ENCODE measurements at places on chromosomes 7 and 10.

- no peak for DNase-seq
These were observed 250.8 kb upstream of the MBL2 start for GRCh38 chr10:53023411-53023810.

- no peak for DNase-seq
These were observed 406.9 kb downstream of the SFMBT2 start for GRCh38 chr10:7003831-7004395.

DNA sequence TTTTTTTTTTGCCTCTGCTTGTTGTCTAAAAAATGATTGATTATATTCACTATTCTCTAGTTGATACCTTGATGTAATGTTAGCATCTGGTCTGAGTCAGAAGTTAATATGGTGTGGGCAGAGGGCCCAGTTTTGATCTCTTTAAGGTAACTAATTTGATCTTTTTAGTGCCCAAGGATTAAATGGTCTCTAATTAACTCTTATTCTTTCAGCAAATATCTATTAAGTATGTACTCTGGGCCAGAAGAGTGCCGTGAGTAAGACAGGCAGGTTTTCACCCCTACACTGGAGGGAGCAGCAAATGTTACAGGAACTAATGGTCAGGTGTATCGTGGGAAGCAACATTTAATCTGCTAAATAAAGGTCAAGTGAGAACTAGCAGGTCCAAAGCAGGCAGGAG is 144.6 kb upstream of the COL1A2 start:
- DNase-seq = no peak

- DNase-seq = peak; percentile 27
These were observed 299.9 kb upstream of the PITRM1 start for GRCh38 chr10:3472287-3473051.

Measured in EL (cell line).